ENCODE measurements at places on chromosomes 7 and 10.

DNA sequence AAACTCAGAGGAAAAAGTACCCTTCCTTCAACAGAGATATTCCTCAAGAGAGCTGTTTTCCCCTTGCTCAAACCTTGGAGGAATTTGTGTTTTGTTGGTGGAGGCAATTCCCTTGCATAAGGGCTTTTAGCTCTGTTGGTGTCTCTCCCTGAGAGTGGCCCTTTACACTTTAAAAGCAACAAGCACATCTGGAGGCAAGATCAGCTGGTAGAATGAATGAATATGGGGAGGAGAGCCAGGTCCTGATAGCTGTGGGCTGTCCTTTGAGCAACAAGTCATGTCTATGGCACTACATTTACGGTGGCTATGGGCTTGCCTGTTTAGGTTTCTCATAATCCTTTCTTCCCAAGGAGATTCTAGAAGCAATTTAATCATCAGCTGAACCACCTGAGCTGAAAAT is 384.0 kb downstream of the SORCS3 start:
- DNase-seq = no peak

DNA sequence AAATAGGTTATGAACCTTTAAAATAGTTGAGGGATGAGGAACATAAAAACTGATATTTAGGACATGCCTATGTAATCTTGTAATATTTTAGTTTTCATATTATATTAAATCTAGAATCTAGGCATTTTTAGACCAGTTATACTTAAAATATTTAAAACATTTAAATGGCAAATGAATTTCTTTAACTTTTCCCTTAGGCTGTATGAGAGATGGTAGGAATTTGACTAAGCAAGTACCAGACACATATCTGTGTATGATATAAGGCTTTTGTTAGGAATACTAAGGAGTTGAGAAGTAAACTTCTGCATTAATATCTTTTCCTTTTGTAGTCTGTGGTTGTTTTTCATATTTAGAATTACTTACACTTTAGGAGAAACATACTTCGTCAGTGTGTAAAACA is 25.1 kb downstream of the SEPTIN7 start:
- DNase-seq = no peak

GRCh38 chr10:129042776-129043595 is 424.1 kb upstream of the MGMT start:
- DNase-seq = no peak

DNA sequence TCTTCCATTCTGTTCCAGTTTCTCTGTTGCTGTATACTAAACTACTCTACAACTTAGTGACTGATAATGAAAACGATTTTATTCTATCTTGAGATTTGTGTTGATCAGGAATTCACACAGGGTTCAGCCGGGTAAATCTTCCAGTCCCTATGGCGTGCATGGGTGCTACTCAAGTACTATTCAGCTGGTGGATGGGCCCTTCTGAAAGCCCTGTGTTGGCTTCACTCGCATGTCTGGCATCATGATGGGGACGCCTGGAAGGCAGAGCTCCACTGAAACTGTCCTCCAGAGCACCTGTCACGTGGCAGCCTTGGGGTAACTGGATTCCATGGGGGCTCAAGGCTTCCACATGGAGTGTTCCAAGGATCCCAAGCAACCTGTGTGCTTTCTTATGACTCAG is 86.0 kb upstream of the ZMIZ1 start:
- no peak for DNase-seq

- DNase-seq = no peak
Measured at GRCh38 chr10:63884426-63884825, 363.2 kb downstream of the REEP3 start.

DNA sequence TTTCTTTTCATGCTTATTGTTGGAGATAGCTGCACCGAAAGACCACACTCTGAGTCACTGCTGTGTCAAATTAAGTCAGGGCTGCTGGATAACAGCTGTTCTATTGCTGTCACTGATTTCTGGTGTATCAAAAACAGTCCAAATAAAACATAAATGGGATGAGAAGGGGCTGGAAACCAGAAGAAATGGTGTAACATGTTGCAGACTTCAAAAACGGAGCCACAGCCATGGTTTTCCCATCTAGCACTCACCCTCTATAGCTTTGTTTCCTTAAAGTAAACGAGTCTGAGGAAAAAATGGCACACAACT is 103.3 kb upstream of the DIP2C start:
- DNase-seq = no peak

DNA sequence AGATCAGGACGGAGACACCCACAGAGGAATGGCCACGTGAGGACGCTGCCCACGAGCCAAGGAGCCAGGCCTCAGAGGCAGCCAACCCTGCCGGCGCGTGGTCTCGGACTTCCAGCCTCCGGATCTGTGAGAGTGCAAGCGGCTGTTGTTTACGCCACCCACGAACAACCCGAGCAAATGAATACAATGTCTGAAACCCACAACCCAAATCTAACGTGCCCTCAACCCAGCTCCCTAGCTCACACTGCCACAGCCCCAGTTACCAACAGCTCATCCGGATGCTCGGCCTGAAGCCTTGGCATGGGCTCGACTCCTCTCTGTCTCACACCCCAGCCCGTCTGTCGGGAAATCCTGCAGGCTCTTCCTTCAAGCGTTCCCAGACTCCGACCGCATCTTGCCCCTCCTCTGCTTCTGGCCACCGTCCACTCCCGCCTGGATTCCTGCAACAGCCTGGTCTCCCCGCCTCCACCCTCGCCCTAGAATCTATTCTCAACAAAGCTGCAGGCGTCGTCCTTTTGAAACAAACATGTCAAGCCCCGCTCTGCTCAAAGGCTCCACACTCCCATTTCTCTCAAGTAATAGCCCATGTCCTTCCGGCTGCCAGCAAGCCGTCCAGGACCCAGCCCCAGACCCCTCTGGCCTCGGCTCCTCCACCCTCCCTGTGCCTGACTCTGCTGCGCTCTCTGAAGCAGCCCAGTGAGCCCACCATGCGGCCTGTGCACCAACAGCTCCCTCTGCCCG is 35.3 kb downstream of the STK32C start:
- DNase-seq = no peak

DNA sequence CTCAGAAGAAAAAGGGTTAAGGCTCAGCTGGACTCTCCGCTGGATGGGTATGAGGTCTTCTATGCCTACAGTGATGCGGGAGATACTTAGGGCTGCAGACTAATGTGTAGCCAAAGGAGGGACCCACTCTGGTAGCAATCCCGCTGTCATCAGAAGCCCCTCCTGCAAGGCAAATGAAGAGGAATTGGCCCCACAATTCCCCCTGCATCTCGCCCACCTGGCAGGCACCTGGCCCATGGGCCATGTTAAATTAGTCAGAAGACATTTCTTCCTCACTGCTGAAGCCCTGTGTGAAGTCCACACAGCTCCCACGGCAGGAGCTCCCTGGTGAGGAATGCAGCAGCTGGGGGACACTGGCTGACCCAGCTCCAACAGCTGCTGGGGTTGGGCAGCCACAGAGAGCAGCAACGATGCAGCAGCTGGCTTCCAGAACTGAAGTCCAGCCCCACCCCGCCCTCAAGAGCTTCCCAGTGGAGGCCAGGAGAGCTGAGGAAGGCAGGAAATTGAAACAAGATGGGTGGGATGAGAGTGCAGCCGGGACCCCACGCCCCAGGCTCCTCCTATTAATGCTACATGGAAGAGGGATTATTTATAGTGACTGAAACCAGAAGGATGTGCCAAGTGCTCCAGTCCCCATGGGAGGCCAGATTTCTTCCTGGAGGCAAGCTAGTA is 5.5 kb downstream of the VSTM4 start:
- DNase-seq = no peak

- DNase-seq = no peak
Measured at GRCh38 chr7:43891069-43891955, 15.1 kb downstream of the URGCP start.

DNA sequence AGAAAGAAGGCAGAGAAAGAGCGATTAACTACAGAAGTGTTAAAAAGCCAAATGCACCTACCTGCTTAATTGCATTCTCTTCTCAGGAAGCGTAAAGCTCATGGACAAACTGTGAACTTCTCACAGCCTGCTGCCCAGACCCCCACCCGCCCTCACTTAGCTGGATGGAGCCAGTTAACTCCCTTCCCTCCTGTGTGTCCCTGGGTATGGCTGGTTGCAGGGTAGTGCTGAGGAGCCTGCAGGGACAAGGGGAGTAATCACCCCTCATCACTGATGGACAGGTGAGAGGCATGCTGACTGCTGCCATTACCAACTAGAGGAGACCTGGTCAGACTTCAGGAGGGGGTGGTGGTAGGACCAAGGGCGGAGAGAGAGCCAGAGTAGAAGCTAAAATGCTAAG is 37.5 kb downstream of the ENO4 start:
- no peak for DNase-seq

DNA sequence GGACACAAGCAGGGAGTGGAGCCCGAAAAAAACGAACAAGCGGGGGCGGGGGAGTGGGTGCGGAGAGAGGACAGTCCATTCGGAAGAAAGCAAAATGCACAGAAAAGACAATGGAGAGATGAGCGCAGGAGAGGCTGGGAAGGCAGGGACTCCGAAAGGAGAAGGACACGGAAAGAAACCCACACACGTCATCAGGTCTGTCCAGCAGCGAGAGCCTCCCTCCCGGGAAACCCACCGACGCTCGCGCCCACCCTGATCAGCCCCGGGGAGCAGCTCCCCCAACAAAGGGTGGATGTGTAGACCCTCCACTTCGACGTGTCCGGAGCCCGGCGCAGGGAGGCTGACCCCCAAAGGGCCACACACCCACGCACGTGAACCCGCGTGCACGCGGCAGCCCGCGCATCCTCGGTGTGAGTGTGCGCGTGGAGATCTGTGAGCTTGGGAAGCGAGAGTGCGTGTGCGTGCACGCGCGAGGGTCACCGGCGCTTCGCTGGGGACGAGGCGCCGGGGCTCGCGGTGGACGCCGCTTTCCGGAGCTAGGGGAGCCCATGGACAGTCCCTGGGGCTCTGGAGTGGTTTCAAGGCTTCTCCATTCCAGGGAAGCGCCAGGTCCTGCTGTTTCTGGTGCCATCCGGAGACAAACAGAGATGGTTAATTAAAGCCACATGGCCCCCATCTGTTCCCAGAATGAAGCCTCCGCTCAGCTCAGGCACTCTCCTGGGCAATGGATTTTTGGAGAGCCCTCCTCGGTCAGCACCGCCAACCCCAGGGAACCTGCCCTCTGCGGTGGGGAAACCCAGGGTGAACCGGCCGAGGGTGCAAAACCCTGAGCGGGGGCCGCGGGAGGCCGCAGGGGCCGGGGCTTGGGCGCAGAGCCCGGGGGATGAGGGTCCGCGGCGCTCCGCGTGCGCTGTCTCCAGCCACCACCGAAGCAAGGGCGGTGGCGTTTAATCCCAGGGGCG is 916 bp downstream of the LAMB1 start:
- no peak for DNase-seq

GRCh38 chr7:5696346-5697110 is 84.9 kb downstream of the RNF216 start:
- DNase-seq = no peak

DNA sequence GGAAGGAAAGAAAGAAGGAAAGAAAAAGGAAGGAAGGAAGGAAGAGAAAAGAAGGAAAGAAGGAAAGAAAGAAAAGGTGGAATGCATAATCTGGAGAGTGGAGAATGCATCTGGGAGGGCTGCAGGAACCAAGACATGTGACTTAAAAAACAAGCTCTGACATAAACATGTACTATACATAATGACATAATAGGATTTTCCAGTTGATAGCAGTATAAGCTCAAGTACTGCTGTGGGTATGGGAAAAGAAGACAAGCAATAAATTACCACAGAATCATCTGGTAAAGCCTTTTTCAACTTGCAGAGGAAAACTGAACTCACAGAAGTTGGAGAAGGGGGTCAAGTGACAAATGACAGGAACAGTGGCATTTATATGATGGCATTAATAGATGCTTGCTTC is 345.9 kb downstream of the PLXDC2 start:
- no peak for DNase-seq

DNA sequence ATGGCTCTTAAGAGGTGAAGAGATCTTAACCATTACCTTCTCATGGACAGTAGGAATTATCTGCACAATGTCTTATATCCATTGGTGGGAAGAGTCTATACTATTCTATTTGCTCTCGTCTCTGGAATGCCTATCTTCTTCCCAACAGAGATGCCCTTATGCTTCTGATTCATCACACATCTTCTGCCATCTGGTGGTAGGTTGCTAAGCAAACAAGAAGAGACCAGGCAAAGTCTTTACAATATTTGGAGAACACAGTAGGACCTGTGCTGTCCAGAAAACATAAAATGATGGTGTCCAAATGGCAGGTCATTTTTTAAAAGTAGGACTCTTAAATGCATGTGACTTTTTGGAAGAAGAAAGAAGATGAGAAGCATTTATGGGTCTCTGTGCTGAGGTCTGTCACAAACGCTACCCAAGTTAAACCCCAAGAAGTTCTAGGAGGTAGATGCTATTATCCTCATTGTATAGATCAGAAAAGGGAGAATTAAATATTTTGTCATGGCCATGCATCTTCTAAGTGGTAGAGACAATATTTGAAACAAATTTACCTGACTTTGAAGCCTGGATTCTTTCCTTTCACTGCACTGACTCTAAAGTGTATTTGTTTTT is 67.8 kb upstream of the NXPH1 start:
- no peak for DNase-seq
